Cardiac septum (tissue), 1 donor: ENCODE measurements at places on chromosomes 11 and 22. TPM values are rescaled to one million over a fixed set of nuclear protein-coding genes. Genes with fewer than 3 reads are reported as not detected.

- no peak for DNase-seq
Observed at GRCh38 chr11:117821431-117821830, 3.1 kb downstream of the FXYD2 start.

PKNOX2 gene
- 7.1 TPM for total RNA-seq

DNA sequence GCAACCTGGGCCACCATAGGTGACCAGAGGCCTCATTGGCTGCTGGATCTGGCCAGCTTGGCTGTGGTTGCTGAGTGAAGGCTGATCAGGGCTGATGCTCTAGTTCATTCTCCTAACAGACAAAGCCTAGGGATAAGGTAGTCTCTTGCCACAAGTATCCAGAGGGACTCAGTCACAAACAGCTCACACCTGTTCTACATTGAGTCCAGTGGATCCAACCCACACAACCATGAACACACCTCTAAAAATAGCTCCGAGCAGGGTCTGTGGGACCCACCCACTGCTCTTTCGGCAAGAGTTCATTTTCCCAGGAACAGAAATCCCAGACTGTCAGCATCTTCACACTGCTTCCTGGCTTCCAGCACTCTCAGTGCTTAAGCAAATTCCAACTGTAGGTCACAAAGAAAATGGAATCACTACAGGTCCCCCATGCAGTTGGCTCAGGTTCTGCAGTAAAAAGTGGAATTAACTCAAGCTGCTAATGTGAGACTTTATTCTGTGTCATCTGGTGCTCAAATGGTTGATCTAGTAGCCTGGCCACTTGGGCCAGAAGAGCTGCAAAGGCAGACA, 67.3 kb downstream of the PPFIBP2 start:
- DNase-seq = no peak

DNA sequence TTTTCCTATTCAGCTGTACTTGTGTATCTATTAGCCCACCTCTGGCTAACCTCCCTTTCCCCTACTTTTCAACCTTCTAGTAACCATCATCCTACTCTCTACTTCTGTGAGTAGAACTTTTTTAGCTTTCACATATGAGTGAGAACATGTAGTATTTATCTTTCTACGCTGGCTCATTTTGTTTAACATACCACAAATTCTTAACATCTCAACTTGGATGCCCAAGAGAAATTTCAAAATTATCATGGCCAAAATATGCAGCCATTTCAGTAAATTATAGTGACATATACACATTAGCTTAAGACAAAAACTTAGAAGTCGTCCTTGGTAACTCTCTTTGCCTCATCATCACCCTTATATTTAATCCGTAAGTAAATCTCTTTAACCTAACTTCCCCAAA, 34.7 kb downstream of the LUZP2 start:
- DNase-seq = no peak

CYP2D6 gene
- total RNA-seq = 0.35 TPM

GRCh38 chr11:11580012-11580411, 41.8 kb downstream of the GALNT18 start:
- no peak for DNase-seq

DNA sequence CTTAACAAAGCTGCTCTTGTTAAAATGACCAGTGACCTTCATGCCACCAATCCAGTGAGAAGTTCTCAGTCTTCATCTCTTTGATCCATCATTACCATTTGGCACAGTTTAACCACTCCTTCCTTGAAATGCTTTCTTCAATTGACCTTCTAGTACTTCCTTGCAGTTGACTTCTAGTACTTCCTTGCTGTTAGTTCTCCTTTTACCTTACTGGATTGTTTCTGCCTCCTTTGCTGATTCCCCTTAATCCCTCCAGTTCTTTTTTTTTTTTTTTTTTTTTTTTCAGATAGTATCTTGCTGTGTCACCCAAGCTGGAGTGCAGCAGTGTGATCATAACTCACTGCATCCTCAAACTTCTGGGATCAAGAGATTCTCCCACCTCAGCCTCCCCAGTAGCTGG, 66.0 kb upstream of the HORMAD2 start:
- no peak for DNase-seq

- DNase-seq = no peak
Observed at GRCh38 chr11:84558085-84558905, 1068.8 kb downstream of the DLG2 start.
